CD4-positive, alpha-beta T cell treated with Interleukin-1 beta for 1 hour (primary cell): ENCODE measurements at places on chromosomes 1 and 21.
A peak's percentile ranks its signal among the peaks of the same experiment; 100 is the strongest.

DNA sequence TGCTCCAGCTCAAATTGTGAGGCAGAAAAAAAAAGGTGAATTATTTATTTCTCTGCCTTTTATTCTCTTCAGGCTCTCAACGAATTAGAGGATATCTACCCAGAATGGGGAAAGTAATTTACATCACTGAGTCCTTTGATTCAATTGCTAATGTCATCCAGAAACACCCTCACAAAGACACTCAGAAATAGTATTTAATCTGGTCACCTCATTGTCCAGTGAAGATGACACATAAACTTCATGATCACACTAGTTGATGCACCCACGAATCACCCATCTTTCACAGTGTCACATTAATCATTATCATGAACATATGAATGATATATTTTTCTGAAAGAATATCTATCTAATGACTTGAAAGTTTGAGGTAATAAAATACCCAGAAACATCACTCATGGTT is 868.5 kb downstream of the BRINP3 start:
- DNase-seq: no peak

DNA sequence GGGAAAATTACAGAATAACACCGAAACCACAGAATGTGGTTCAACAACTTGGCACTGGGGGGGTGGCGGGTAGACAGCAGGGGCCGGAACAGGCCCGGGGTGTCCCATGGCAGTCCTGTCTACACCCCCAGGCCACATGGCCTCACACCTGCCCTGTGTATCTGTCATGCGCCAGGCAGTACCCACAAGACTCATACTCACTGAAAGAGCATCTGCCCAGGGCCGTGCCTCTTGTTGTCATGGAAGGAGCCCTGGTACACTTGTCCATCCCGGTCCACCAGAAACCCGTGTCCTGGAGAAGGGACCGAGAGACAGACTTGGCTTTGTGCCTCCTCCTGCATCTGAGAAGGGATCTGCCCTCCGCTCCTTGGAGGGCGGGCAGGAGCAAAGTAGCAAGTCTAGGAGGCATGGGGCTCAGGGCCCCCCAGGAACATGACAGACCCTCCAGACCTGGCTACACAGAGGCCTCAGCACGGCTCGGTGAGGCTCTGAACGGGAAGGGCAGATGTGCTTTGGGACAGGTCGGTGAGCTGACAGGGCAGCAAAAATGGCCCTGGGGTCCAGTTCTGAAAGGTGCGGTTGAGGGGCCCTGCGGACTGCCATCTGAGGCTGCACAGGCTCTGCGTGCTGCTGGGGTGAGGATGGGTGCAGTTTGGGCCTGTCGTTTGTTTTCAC is 5.6 kb downstream of the MORN1 start:
- DNase-seq: no peak

DNA sequence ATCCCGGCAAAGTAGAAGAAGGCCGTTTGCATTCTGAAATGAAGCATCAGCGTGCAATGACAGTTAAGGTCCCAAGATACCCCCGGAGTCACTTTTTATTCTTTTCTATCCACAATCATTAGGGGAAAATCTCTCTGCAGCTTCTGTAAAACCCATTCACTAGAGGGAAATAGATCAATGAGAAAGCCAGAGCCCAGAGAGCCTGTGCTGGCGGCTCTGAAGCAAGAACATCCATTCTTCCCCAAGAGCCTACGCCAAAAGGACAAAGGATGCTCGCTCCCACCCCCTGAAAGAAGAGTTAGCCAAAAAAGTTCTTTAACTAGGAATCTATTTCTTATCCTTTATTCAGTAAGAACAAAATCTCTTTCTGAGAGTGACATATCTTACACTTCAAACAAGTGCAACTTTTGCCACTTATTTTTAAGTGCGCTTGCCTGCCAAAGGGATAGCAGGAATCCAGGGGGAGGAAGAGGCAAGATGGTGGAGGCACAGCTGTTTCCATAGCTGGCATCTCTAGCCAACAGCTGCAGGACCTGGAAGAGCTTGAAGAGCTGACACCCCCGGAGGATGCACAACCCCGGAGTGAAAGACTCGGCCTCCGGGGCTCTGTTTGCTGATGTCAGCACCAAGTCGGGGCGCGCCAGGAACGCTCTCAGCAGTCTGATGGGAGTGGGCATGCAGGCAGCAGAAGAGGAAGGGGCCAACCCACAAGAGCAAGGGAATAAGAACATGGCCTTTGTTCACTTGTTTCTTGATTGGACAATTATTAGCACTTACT is 68.7 kb downstream of the KCNN3 start:
- DNase-seq: no peak

GRCh38 chr1:45221716-45222115 is 15.3 kb upstream of the ZSWIM5 start:
- no peak for DNase-seq

DNA sequence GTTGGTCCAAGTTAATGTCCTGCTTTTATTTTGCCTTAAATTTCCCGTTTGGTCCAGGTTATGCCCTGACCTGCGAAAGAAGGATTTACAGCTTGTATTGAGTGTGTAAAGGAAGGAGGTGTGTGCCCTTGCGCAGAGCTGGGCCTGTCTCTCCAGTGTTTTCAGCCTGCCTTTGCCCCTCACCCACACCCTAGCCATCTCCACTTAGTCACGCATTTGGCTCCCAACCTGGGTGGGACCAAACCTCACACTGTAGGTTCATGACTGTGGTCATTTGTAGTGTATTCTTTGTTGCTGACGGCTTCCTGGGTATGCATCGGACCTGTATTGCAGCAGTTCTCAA is 572 bp upstream of the SRSF10 start:
- DNase-seq: peak; percentile 28

- DNase-seq: no peak
Observed at GRCh38 chr1:42891465-42892138, 45.2 kb downstream of the ZNF691 start.

GRCh38 chr1:89962742-89963075 is 32.2 kb upstream of the ZNF326 start:
- no peak for DNase-seq

DNA sequence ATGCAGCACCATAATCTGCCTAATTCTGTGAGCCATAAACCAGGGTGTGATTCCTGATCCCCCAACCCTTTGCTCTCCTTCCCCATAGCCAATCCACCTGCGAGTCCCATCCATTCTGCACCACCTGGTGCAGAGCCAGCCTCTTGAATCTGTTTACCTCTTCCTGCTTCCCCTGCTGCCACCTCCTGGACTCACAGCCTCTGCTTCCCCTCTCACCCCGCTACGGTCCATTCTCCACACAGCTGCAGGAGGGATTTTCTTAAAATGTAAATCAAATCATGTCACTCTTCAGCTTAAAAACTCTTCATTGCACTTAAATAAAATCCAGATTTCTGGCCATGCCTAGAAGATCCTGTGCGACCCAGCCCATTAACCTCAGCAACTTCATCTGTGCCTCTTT is 186.7 kb downstream of the FOXD2 start:
- DNase-seq: no peak

- DNase-seq: no peak
Observed at GRCh38 chr1:51734896-51735745, 118.2 kb downstream of the OSBPL9 start.

DNA sequence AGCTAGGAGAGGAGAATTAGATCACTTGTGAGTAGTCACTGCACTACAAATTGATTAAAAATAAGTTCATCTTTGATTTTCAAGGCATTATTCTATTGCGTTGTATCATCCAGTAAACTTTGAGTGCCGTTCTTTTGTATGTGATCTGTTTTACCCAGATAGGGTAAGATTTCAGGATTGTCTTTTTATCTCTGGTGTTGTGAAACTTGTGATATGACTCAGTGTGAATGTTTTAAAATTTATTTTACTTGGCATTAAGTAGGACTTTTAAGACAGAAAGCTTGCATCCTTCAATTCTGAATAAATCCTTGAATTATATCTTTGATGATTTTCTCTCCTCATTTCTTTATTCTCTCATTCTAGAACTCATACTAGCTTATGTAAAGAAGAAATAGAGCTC is 93.3 kb upstream of the ADAMTS5 start:
- DNase-seq: no peak

- DNase-seq: peak; percentile 67
Observed at GRCh38 chr1:87335175-87335884, 6.7 kb downstream of the LMO4 start.

DNA sequence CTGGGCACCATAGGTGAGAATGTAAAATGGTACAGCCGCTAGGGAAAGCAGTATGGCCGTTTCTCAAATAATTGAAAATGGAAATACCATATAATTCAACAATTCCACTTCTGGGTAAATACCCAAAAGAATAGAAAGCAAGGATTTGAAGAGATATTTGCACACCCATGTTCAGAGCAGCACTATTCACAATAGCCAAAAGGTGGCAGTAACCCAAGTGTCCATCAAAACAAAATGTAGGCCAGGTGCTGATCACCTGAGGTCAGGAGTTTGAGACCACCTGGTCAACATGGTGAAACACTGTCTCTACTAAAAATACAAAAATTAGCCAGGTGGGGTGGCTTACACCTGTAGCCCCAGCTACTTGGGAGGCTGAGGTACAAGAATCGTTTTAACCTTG is 62.1 kb downstream of the OLIG1 start:
- DNase-seq: peak; percentile 16

DNA sequence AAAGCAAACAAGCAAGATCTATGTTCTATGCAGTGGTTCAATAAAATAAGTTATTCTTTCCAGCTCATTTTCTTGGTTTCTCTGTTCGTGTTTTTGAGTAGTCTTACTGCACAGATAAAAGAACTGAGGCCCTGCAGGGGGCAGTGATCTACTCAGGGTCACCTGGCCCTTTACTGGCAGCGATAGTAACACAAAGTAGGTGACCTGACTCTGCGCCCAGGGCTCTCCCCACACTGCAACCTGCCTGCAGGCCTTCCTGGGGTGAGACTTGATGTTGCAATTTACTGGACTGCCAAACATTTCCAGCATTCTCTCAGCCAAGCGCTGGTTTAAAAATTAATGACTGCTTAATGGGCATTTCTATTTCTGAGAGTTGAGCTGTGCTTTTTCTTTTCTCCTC is 110.3 kb downstream of the HUNK start:
- DNase-seq: no peak

DNA sequence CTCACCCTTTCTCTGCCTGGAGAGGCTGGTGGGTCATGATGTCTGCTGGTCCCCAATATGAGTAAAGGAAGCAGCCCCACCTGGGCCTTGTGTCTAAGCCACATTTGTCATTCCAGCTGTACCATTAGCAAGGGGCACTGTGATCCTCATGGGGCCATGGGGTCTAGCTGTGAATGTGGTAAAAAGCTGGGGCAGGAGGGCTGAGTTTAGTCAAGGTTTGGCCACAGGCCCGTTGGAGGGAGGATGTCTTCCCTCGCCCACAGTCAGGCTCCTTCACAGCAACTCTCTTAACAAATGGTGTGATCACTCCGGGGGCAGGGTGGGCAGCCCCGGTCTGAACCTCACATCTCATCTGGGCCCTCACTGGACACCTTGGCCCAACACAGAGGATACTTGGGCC is 115.4 kb downstream of the DMRTB1 start:
- no peak for DNase-seq

DNA sequence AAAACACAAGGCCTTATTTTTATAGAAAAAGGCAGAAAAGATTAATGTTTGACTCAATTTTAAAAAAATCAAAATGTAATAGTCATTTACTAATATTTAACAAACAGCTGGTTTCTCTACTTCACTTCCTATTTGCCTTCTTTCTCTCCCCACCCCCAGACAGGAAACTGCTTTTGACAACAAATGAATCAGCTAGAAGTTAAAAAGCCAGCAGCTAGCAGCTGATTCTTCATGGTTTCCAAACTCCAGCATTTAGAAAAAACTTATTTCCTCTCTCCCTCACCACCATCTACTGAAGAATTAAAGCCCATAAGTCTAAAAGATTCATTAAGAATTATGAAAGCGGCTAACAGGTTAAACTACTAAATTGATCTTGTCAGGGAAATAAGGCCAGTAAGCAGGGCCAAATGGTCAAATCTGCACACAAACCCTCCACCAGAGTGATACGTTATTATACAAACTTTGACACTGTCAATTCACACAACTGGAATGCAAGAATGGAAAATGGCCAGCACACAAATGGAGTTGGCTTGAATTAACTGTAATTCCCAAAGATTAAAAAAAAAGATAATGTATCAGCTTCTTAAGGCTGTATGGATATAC is 4.0 kb downstream of the WDR26 start:
- DNase-seq: peak; percentile 15

GRCh38 chr1:179053486-179053885 is 27.8 kb downstream of the FAM20B start:
- DNase-seq: no peak

- no peak for DNase-seq
Observed at GRCh38 chr1:6635910-6636760, 11.5 kb downstream of the THAP3 start.

DNA sequence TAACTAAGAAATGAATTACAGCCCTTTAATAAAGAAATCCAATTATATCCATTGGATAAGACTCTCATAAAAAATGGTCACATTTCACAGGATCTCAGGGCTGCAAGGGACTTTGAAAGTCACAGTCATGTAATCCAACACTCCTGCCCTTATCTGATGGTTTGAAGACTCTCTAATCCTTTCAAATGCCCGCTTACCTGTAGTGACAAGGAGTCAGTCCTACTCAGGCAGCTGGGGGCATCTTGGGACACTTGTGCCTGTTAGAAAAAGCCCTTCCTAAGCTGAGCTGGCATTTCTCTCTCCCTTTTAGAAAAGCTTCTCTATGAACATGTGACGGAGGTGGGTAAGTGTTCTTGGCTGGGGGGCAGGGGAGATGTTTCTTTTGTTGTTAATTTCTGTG is 11.0 kb upstream of the ZNF691 start:
- no peak for DNase-seq

DNA sequence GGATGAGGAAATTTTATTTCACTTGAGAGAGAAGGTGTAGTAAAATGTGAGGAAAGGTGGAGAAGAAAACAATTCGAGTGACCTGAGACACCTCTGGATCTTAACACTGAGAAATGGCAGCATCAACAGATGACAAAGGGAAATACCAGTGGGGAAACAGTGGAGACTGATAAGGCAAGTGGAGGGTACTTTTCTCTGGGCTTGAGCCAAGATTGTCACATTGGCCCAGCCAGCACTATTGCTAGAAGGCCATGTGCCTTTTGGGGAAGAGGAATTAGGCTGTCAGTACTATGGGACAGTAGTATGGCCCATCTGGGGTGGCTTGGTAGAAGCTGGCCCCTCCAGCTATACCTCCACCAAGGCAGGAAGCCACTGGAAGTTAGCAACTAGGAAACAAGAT is 8.4 kb downstream of the SYPL2 start:
- DNase-seq: no peak
